ENCODE measurements at places on chromosomes 5 and 9.

DNA sequence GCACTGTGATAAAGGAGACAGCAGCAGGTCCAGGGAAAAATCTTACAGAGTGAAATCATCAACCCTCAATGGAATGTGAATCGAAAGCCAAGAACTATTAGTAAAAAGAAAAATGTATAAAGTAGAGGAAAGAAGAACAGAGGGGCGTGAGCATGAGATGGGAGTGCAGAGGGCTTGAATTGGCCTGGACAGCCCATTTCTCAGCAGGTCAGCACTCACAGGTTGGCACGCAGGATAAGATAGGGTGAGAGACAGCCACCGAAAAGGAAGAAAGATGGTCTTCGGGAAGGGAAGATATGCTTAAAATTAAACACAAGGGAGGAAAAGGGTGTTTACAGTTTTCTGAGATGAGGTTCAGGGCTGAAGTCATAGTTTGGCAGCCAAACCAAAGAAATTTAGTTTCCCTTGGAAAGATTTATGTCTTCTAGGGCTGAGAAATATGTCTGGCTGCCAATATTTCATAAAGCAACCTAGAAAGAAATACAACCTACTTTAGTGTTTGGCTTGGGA is 524.7 kb downstream of the SPATA31D1 start:
- DNase-seq = no peak

GRCh38 chr5:171271798-171272197 is 37.2 kb upstream of the TLX3 start:
- no peak for DNase-seq

- peak; percentile 29 for DNase-seq
Observed at GRCh38 chr5:160438316-160439204, 16.9 kb downstream of the PTTG1 start.

GRCh38 chr5:123882965-123883345 is 371.0 kb downstream of the CSNK1G3 start:
- DNase-seq = no peak

DNA sequence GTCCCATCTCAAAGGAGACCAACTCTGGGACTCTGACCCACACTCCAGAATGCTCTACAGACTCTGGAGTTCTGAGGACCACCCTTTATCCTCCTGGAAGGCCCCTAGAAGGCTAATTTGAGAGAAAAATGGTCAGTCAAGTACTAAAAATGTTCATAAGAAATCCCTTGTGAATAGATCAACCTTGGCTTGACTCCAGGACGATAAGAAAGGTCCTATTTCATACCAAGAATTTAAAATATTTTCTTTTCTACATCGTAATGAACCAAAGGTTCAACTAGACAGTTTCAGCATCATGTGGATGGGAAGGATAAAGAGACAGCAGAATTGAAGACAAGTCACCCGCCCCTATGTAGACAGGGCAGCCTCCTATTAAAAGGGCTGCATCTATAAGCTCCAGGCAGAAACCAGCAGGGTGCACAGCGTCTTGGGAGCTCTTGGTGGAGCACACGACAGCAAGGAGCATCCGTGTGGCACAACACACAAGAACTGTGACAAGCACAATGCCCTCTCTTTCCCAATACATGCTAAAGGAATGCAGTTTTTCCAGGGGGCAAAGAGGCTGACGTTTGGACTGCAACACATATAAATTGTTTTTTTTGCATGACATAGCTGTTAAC is 38.3 kb downstream of the RASEF start:
- no peak for DNase-seq

DNA sequence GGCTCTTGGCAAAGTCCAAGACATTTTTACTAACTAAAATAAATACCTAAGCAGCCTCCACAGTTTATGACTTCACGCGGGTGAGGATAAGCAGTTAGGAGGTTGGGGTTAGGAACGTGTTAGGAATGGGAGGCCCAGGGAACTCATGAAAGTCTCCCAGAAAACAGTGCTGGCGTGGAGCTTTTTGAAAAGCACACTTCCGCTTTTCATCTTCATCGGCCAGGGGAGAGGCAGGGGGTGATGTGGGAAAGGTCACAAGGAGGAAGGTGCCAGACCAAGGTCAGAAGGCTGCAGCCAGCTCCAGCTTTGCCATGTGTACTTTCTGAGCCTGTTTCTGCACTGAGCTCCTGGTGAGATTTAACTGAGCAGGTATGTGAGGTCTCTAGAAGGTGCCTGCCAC is 149.0 kb downstream of the PHF2 start:
- no peak for DNase-seq

GRCh38 chr5:126384985-126385384 is 38.2 kb upstream of the GRAMD2B start:
- DNase-seq = peak; percentile 58

DNA sequence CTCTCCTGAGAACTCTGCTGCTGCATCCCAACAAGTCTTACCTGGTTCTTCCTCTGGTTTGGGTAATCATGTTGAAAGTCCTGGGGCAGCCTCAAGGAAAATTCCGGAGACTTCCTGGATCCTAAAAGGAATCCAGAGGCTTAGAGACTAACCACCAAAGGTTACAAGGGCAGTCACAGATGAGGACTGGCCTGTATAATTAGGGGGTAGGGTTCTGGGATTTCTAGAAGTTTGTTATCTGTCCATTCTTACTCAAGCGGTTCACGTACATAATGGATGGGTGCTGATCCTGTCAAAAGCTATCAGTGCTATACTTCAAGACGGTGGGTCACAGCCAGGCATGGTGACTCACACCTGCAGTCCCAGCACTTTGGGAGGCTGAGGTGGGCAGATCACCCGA is 51.4 kb upstream of the EPB41L4B start:
- DNase-seq = no peak

DNA sequence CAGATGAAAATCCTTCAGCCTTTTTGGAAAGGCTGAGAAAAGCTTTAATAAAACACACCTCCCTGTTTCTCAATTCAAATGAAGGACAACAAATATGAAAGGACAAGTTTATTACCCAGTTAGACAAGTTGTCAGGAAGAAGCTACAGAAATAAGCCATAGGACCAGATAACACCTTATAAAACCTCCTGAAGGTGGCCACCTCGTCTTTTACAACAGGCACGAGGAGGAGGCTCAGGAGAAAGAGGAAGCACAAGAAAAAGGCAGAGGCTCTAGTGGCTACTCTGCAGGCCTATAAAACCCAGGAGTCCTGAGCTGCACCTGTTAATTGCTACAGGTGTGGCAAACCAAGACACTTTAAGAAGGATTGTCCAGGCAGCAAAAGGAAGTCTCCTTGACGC is 352.1 kb upstream of the CDH18 start:
- no peak for DNase-seq

GRCh38 chr9:118595719-118596305 is 773.4 kb downstream of the BRINP1 start:
- DNase-seq = peak; percentile 74

- DNase-seq = no peak
Observed at GRCh38 chr9:103997856-103998370, 96.2 kb upstream of the SMC2 start.

GRCh38 chr9:16407617-16408016 is 462.9 kb downstream of the BNC2 start:
- DNase-seq = no peak

DNA sequence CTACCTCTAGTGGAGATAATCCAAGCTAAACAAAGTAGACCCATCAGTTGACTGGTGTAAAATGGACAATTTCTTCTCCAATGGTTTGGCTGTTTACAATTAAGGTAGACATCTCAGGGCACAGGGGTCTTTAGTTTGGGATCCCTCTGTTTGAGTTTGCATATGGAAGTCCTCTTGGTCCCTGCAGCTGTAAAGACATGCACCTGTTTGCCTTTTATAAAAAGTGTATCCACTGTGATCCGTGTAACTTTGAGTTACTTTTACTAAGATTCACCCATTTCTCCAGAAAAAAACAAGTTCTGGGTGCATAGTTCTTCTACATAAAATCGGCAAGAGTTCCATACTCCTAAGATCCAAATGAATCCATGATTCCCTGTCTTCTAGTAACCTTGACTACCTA is 374.7 kb upstream of the ADAMTS16 start:
- no peak for DNase-seq

DNA sequence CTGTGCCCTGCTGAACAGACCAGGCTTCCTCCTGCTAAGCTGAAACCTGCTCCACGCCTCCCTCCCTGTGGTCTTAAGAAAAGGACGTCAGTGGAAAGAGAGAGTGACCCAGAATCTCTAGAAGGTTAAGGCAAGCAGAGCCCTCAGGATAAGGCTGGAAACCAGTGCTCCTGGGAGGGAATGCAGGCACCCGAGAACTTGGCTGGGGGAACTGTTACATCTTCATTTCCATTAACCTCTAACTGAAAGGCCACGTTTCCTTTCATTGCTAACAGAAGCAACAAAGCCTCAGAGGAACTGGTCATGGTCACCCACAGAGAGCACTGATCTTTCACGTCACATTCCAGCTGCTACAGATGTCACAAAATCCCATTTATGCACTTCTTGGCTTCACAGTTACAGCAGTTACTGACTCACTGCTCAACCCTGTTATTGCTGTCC is 26.1 kb upstream of the AKNA start:
- no peak for DNase-seq

GRCh38 chr5:11252523-11252922 is 491.5 kb upstream of the DAP start:
- no peak for DNase-seq

GRCh38 chr5:74685979-74686631 is 1.1 kb downstream of the HEXB start:
- no peak for DNase-seq

- DNase-seq = no peak
Observed at GRCh38 chr5:36355516-36355915, 53.8 kb upstream of the RANBP3L start.

DNA sequence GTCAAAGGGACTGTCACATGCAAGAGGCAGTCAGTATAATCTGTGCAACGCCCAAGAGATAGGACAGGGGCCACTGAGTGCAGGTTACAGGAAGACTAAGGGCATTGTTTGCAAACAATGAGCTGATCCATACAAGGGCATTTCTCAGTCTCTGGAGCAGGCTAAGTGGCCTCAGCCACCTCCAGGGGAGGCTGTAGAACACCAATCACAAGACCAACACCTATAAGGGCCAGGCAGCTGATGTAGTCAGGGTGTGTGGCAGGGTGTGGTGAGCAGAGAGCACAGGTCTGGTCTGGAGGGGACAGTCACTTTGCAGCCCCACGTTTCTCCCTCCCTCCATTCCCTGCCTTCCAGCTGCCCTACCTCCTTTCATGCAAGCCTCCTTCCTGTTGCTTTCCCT is 83.2 kb upstream of the ADRA1B start:
- DNase-seq = no peak

GRCh38 chr9:94772144-94772543 is 45.6 kb downstream of the AOPEP start:
- no peak for DNase-seq

DNA sequence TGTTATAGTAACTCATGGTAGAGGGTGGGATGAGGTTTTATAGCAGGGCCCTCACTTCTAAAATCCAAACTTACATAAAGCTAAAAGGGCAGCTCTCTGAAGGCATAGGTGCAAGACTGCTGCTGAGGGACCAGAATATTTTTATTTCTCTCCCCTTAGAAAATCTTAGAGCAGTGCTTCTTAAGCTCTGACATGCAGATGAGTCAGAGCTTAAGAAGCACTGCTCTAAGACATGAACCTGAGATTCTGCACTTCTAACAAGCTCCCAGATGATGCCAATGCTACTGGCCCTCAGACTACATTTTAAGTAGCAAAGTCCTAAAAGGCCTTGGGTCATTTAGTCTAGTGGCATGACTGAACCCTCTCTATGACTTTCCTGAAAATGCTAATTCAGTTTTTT is 97.6 kb upstream of the SPRY4 start:
- no peak for DNase-seq

GRCh38 chr5:103358305-103358995 is 99.9 kb downstream of the MACIR start:
- no peak for DNase-seq

- DNase-seq = no peak
Observed at GRCh38 chr5:172695232-172696054, 54.4 kb downstream of the NEURL1B start.

DNA sequence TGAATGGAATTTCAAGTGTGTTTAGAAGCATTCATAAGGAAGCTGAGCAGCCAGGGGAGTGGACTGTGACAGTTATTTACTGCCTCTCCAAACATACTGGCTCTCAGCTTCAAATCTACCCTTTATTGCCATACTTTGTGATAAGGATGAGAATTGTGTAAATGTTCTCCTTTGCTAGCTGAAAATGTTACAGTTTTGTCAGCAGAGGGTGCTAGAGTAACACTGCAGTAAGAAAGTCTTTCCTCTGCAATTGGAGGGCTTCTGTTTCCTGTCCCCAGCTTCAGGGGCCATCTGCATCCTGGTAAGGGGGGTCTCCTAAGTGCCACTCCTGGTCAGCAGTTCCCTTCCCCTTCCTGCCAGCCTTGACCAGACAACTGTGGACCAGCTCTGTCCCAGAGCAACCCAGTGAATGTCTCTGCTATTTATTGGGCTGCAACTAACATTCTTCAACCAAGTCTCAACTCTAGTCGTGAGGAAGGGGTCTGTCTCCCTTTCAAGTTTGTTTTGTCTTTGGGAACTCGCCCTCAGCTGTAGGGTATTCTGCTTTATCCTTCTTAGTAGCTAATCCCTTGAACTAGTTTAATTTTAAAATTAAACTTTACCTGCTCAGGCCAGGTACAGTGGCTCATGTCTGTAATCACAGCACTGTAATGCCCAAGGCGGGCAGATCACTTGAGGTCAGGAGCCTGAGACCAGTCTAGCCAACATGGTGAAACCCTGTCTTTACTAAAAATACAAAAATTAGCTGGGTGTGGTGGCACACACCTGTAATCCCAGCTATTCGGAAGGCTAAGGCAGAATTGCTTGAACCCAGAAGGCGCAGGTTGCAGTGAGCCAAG is 45.3 kb downstream of the RAPGEF6 start:
- DNase-seq = peak; percentile 39

GRCh38 chr5:72065751-72066255 is 41.5 kb upstream of the MAP1B start:
- peak; percentile 91 for DNase-seq
